AG08395 (cell line): ENCODE measurements at places on chromosomes 13 and 19.

DNA sequence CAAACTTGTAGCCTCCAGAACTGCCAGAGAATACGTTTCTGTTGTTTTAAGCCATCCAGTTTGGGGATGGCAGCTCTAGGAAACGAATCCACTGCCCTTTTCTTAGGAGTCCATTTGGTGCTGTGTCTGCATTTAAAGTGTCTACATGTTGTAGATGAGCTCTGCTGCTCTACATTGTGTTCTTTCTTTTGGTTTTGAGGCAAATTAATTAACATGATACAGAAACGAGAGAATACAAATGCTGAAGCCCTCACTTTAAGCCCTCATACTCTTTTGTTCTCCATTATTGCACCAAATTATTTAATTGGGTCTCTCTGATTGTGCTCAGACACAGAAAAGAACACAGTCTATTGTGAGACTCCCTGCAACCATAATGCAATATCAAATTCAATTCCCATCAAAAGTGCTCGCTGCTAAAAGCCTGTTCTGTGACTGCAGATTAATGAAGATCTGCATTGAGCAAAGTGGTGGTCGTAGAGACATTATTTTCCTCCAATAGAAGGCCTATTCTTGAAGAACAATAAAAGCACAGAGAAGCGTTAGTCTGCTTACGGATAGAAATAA, 166.3 kb upstream of the SOX21 start:
- no peak for DNase-seq

GRCh38 chr19:38277969-38278680, 13.8 kb downstream of the SPINT2 start:
- peak; percentile 83 for DNase-seq

GRCh38 chr13:109884462-109884861, 98.1 kb upstream of the IRS2 start:
- no peak for DNase-seq

DNA sequence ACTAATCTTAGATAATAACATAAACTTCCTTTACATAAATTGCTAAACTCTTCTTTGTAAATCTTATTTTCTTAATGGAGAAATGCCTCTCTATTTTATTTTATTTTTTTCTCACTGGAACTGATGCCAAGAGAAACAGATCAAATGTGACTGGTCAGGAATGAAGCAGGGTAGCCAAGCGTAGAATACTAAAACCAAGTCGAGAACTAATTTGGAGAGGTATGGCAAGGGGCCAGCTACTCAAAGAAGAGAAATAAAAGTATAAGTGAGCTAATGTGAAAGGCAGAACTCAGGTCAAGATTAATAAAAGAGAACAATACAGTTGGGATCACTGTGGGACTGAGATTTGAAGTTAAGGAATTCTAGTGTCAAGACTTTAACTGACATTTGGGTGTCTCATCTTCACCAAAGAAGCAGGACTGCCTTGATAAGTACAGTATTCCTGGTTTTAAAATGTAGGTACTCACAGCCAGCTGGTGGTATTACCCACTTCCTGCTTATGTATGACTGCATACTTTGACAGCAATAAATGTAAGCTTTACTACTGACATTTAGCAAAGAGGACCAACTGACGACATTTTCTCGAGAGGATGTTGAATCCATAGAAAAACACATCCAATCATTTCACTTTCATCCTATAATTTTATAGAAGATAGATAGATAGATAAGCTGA, 1192.2 kb downstream of the EFNB2 start:
- no peak for DNase-seq

- no peak for DNase-seq
Observed at GRCh38 chr13:45779901-45780300, 71.7 kb downstream of the SIAH3 start.

GRCh38 chr19:2306281-2306806, 1.6 kb downstream of the LINGO3 start:
- DNase-seq, result no peak

DNA sequence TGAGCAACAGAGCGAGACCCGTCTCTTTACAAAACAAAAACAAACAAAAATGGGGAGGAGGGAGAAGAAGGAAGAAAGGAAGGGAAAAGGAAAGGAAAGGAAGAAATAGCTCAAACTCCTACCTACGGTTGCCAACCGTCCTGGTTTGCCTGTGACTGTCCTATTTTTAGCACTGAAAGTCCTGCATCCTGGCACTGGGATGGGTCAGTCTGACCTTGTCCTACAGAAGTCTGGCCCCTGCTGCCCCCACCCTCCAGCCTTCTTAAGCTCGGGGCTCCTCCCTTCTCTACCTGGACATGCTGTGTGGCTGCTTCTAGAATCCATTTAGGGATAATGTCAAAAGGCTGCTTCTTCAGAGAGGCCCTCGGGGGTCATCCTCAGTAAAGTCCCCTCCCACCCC, 1.2 kb upstream of the STXBP2 start:
- no peak for DNase-seq

GRCh38 chr19:38930776-38931520, at the start of gene MRPS12:
TSS of gene MRPS12 (plus strand) at chr19:38930944. CDS start at chr19:38931295, 351 bp downstream.
- DNase-seq, result peak; percentile 100

DNA sequence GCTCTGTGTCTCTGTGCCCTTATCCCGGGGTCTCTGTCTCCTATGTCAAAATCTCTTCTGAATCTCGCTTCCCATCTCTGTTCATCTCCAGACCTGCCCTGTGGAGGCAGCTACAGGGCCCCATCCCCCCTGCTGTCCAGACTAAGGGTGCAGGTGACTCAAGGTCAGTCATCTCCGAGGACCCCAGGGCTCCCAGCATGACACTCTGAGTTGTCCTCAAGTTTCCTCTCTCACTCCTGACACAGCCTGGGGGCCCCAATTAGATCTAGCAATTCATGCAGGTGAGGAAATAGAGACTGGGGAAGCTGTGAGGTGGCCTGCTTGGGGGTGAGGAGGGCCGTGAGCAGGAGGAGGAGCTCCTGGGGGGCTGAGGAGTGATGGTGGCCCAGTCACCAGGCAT, 2.1 kb upstream of the CNFN start:
- DNase-seq, result no peak

DNA sequence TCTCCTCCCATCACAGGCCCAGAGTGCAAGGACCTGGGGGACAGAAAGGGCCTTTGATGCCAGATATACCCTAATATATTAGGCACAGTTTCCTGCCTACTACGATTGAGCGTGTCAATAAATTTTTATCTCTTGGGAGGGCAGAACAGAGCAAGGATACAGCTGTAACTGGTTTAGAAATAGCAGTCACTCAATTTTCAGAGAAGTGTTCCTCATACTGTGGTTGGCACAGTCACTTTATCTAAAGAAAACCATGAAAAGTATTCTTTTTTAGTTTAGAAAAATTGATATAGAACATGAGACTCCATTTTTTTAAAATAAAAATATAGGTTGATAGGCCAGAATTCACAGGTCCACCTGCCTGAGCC, 460 bp upstream of the ZNF155 start:
- DNase-seq, result no peak

DNA sequence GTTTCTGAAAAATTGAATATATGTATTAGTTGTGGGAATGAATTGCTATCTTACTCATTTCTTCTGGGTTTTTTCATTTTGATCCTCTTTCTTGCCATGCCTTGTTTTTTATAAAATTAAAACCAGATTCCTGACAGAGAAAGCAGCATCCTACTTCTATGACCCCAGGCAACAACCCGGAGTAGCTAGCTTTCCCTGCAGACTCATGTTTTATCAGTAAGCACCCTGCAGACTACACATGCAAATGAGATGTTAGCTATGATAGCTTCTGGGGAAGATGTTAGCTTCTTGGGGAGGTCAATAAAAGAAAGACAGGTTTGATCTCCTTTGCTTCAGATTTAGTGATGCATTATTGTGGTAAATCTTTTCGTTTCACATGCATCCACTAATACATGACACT, 1598.6 kb downstream of the SLITRK5 start:
- no peak for DNase-seq

DNA sequence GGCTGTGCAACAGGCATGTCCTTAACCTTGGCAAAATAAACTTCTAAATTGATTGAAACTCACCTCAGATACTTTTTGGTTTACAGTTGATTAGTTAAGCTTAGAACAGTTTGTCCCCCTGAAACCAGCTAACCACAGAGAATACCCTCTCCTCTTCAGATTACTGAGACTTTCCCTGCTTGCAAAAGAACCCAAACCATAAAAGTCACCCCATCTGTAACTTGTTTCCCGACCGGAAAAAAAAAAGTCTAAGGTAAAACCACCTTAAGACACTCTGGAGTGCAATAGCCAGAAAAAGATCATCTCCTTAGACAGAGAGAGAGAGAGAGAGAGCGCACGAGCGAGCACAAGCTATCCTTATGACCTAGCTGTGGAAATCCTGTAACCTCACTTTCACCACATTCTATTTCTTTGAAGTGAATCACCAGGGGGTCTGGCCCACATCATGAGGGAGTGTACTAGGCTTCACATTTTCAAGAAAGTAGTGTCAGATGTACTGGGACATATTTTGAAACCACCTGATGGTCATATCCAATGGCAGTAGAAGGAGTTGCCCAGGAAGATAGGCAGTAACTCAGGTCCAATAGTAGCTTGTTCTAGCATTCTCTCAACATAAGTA, 11.1 kb upstream of the GTF2F2 start:
- DNase-seq, result peak; percentile 10

DNA sequence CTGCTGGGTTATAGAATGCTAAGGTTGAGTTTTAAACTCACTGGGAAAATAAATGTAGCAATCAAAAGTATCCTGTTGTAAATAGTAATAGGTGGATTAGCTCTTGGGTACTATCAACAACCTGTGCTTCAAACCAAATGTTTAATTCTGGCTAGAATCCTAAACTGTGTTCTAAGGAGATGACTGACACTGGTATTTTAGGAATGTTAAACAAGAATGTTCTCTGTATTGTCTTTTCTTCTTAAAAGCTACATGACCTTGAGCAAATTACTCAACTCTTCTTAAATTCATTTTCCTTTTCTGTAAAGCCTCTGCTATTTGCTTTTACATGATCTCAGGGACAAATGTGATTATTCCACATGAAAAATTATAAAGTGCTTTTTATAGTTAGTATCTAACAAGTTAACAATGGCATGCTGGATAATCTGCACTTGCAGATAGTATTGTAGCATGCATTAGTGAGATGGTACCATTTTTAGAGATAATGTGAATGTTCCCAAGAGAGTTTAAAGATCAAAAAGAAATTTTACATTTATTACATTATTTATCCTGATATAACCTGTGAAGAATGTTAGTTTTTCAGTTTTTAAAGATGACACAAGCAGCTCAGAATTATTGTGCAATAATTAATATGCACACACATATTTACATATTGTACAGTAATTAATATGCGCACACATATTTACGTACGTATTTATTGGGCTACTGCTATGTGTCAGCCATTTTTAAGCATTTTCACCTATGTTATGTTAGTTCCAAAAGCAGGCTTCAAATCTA, 13.6 kb upstream of the EPSTI1 start:
- DNase-seq, result no peak
